Iris pigment epithelial cell (primary cell): ENCODE measurements at places on chromosomes 5 and 9.

DNA sequence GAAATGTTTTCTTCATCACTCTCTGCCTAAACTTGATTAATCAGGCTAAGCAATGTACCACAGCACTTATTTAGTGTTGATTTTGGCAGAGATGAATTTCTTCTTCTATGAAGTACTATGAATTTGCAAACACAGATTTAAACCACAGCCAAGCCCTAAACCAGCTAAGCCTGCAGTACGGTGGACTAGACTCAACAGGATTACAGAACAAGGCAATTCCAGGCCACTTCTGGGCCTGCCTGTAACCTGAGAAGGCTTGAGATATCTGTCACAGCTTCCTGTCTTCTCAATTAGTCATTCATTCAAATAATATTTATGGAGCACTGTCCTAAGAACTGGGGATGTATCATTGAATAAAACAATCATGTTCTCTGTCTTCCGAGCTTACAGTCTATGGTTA is 32.4 kb upstream of the CAST start:
- DNase-seq = peak; percentile 99

- no peak for DNase-seq
Measured at GRCh38 chr5:156230887-156231286, 96.1 kb upstream of the SGCD start.

DNA sequence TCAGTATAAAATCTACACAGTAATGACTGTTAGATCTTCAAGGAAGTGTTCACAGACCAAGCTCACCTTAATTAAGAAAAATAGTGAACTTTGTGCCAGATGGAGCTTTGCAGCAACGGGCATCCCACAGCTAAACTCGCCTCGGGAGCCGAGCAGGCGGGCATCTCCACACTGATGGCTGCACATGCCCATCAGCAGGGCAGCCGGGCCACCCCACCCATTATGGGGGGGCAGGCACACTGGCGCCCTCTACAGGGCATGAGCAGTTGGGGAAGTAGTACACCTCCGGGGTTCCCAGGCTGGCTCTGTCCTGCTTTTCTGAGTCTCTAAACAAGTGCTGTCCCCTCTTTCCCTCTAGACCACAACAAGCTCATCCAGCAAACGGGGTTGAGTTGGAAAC is 21.6 kb downstream of the ANKS6 start:
- DNase-seq = no peak

GRCh38 chr9:133320421-133320881 is 15.5 kb downstream of the SURF6 start:
- no peak for DNase-seq

- DNase-seq = peak; percentile 43
Measured at GRCh38 chr5:86909418-86910295, 291.9 kb downstream of the COX7C start.

- DNase-seq = no peak
Measured at GRCh38 chr5:33480876-33481275, 40.1 kb downstream of the TARS1 start.

DNA sequence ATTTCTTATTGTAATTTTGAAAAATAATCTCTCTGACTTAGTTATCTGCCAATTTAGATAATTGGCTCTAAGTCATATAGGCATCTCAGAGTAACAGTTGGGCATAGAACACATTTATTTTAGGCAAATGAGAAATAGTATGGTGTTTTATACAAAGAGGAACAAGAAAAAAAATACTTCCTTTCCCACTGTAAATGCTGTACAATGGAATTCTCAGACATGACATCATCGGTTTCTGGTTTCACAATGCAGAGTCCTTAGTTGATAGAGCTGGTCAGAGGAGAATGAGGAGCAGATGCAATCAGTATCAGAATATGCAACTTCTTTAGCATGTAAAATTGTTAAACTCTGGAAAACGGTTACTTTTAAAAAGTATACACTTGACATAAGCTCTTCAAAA is 49.4 kb downstream of the PLK2 start:
- DNase-seq = peak; percentile 94

DNA sequence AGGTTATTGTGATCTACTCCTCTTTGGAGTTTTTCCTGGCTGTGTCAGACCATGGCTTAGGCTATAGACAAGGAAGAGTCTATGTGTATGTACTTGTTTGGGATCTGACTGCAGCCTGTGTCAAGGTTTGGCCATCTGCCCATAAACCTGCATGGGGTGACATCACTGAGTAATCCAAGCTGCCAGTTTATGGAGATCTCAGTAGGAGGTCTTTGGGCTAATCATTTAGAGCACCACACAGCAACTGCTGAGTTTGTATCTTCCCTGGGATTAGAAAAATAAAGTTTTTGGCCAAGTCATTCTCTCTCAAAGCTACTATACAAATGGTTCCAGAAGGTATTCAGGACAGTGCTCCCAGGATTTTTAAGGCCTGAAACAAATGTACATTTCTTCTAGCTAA is 65.5 kb upstream of the HSPB3 start:
- peak; percentile 95 for DNase-seq

- no peak for DNase-seq
Measured at GRCh38 chr9:133107245-133107722, 13.8 kb downstream of the RALGDS start.

DNA sequence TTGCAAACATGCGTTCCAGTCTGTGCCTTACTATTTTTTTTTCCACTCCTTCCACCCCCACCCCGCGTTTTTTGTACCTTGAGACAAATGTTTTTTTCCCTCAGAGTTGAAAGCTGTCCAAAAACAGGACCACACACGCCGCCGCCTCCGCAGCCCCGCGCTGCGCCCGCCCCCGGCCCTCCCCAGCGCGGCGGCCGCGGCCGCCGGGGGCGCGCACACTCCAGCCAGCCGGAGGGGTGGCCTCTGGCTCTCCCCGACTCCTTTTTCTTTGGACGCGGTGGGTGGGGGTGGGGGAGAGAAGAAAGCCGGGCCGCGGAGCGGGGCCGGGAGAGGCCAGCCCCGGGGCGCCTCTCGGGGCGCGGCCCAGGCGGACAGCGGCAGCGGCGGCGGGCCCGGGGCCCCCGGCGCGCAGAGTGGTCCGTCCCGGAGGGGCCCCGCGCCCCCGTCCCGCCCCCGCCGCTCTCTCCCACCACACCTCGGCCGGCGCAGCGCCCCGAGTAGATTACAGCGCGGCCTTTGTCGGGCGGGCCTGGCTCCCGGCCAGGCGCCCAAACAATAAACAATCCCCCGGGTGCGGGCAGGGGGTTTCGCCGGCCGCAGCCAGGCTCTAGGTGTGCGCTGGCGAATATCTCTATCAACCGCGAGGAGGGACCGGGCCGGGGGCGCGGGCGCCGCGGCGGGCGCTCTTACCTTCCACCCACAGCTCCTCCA is 10.9 kb downstream of the PTCH1 start:
- peak; percentile 59 for DNase-seq

- DNase-seq = no peak
Measured at GRCh38 chr5:169789417-169789940, 152.4 kb downstream of the DOCK2 start.

GRCh38 chr5:19790829-19791466 is 197.1 kb downstream of the CDH18 start:
- no peak for DNase-seq
